Activated CD4-positive, alpha-beta T cell treated with anti-CD3 and anti-CD28 coated beads, Interleukin-2, amount 50 U/mL, for 4 hours (primary cell): ENCODE measurements at places on chromosomes 16 and 17.
A peak's percentile ranks its signal among the peaks of the same experiment; 100 is the strongest.

DNA sequence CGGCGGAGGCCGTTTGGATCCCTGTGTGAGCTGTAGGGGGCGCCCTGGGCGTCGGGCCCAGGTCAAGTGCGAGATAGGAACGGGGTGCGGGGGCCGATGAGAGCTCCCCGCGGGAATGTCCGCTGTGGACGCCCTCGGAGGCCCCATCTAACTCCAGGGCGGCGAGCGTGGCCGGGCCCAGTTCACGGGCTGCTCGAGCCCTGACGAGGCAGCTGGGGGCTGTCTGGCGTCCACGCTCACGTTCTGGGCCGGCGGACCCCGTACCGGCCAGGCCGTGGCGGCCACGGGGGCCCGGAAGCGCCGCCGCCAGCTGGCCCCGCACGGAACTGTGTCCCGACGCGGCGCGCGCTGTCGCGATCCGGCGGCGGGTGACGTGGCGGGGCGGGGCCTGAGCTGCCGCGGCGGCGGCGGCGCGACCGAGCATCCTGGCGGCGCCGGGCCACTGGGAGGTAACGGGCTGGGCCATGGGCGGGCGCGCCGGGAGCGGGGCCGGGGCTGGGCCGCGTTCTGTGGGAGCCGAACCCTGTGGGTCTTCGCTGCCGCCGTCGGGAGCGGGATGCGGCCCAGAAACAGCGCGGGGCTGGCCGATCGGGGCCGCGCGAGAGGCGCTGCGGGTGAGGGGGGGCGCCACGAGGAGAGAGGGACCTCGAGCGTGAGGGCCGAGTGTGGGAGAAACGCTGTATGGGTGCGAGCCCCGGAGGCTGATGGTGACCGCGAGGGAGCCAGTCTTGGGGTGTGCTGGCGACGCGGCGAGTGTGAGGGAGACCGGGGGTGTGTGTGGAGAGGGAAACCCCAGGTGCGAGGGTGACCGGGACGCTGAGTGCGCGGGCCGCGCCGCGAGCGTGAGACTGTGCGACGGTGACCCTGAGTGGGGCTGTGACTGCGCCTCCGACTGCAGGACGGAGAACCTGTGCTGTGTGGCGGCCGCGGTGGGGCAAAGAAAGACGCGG lies at the start of gene SLC7A6:
TSS of gene SLC7A6 (plus strand) at position 399 of the 950 bp plus-strand sequence. CDS start 10,201 bp downstream, outside the sequence.
- DNase-seq: peak; percentile 79

DNA sequence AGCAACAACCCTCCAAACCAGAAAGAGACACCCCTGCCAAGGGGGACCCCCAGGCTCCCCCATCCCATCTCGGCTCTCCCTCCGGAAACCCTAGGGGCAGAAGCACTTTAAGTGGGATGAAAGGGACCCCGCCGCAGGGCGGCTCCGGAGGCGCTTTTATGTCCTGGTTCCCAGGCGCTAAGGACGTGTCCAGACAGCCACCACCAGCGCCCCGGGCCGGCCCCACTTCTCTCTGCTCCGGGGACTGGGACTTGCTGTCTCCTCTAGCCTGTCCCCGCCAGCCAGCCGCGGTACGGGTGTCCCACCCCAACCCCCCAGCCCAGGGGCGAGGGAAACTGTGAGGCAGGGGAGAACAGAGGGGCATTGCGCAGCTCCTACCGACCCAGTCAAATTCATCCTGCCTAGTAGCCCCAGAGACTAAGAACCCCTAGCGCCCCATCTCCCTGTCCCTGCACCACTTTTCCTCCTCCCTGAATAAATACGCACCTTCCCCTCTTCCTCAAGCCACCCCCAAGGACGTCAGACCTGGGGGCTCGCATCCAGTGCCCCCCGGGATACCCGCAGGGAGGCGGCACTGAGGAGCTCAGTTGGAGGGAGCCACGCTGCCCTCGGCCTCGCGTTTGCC lies 4.1 kb downstream of the SP6 start:
- no peak for DNase-seq

- DNase-seq: no peak
Measured at GRCh38 chr16:27270349-27270748, 1.8 kb upstream of the NSMCE1 start.

DNA sequence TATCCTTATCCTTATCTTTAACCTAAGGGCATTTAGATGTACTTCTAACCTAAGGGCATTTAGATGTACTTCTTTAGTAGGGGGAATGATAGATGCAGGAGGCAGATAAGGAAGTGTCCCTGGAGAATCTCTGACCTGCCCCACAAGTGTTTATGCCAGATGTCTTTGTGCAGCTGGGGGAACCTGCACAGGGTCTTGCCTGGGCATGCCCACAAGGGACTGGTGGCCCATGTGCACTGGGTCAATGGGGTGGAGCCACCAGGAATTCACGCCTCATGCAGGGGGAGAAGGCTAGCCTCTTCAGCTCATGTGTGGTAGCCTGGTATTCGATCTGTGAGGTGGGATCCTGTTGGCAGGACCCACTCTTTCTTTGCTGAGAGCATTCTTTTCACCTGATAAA lies 38.0 kb downstream of the CA10 start:
- no peak for DNase-seq
